ENCODE measurements at places on chromosomes 4 and X. TPM values are rescaled to one million over a fixed set of nuclear protein-coding genes. Genes with fewer than 3 reads are reported as not detected.
A peak's percentile ranks its signal among the peaks of the same experiment; 100 is the strongest.

The SPIN2A gene
- 0.60 TPM for total RNA-seq

The PAGE4 gene
- not detected for total RNA-seq

The RTL3 gene
- total RNA-seq, result not detected

- H3K4me3 ChIP-seq, result no peak overlapping the region
- no peaks in the 10 kb centered on the region for H3K4me1 ChIP-seq
- H3K27ac ChIP-seq, result no peak overlapping the region
- DNase-seq, result no peak
- H3K27me3 ChIP-seq, result no peaks in the 10 kb centered on the region
- H3K36me3 ChIP-seq, result no peaks in the 10 kb centered on the region
Observed at GRCh38 chr4:90621080-90621479, 493.9 kb downstream of the CCSER1 start.

DNA sequence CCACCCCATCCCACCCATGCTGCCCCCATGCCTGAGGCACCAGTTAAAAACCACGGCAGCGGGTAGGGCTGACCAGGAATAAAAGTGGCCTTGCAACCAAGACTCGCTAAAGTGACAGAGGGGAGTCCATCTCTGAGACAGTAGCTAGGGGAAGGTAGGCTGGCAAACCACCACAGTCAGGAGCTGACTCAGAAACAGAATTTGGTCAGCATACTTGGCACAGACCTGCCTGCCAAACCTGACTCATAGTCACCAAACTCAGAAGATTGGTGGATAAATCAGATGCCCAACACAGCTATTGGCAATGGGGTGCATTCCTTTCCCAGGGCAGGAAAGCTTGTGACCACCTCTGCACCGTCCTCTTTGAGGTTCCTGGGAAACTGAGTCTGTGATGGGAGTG, 193.8 kb downstream of the BCOR start:
- H3K4me1 ChIP-seq, result no peaks in the 10 kb centered on the region
- no peak for DNase-seq
- no peak overlapping the region for H3K27ac ChIP-seq
- H3K36me3 ChIP-seq, result no peaks in the 10 kb centered on the region
- H3K27me3 ChIP-seq, result no peaks in the 10 kb centered on the region
- no peak overlapping the region for H3K4me3 ChIP-seq

DNA sequence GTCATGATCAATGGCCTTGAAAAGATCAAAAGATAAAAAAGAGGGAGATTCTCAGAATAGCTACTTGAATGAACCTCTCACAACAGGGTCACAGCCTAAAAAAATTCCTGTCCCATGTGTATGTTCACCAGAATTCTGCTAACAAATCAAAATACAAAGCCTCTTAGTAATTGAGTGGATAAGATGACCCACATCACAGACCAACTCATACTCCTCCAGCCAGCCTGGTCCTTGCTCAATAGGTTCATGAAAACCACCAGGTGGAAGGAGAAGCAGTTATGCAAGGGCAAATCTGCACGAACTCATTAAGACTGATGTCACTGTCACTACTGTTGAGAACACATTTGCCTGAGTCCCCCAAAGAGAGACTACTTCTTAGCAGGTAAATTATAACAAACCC, 21.5 kb downstream of the WDFY3 start:
- no peak overlapping the region for H3K4me3 ChIP-seq
- no peaks in the 10 kb centered on the region for H3K27me3 ChIP-seq
- no peaks in the 10 kb centered on the region for H3K36me3 ChIP-seq

DNA sequence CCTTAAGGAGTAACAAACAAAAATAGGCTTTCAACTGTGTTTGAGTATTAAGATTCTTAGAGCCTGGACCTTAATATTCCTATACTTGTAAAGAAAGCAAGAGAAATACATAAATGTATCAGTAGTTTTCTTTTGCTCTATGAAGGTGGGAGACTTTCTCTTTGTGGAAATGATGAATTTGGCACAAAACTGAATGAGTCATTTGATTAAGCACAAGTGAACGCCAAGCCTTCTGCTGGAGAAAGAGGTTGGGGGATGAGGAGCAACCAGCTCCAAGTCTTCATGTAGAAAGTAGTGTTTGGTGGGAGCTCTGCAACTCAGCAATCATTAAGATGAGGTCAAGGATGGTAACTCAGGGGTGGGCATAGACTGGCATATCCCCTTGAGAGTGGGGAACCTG, 49.6 kb downstream of the MEPE start:
- H3K4me3 ChIP-seq, result no peak overlapping the region
- H3K27me3 ChIP-seq, result no peaks in the 10 kb centered on the region
- DNase-seq, result no peak
- H3K27ac ChIP-seq, result no peak overlapping the region
- no peaks in the 10 kb centered on the region for H3K4me1 ChIP-seq

GRCh38 chr4:40196724-40197281, at the start of gene RHOH:
Gene RHOH, plus strand, starts transcription at chr4:40197031. Its CDS starts 46,356 bp downstream, at chr4:40243387.
- no peaks in the 10 kb centered on the region for H3K27me3 ChIP-seq
- no peak within 1 kb of the TSS for H3K4me3 ChIP-seq
- no peak for DNase-seq
- peaks cover 26% of the 10 kb centered on the region for H3K4me1 ChIP-seq
- no peak within 1 kb of the TSS for H3K27ac ChIP-seq
- H3K36me3 ChIP-seq, result no peaks in the 10 kb centered on the region

- no peaks in the 10 kb centered on the region for H3K27me3 ChIP-seq
- H3K36me3 ChIP-seq, result no peaks in the 10 kb centered on the region
- no peak for DNase-seq
Observed at GRCh38 chrX:38811515-38812243, 10.4 kb downstream of the MID1IP1 start.

DNA sequence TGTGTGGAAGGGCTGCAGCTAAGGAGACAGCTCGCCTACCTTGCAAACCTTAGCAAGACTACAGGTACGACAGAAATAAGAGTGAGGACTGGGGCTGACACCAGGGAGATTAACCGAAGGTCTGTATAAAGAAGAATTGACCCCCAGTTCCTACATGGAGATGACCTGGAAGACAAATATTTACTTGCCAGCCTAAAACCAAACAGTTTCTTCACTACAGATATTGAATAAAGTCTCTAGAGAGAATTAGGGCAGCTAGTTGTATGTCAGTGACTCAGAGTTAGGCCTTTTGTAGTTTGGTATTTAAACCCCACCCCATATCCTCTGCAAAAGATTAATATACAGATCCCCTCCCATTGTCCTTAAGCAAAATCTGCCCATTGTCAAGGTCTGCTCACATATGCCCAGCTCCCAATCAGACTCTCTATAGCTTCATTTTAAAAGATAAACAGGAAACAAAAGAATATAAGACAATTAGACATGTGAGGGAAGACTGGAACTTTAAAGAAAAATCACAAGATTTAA, 28.1 kb upstream of the FRMPD3 start:
- H3K27ac ChIP-seq, result no peak overlapping the region
- H3K4me1 ChIP-seq, result no peaks in the 10 kb centered on the region
- no peak overlapping the region for H3K4me3 ChIP-seq
- DNase-seq, result no peak

- no peaks in the 10 kb centered on the region for H3K27me3 ChIP-seq
- no peak for DNase-seq
Observed at GRCh38 chr4:124940387-124940786, 227.9 kb upstream of the ANKRD50 start.

GRCh38 chrX:131830400-131831184, 192.5 kb upstream of the STK26 start:
- H3K4me1 ChIP-seq, result no peaks in the 10 kb centered on the region
- H3K27ac ChIP-seq, result no peak overlapping the region
- H3K36me3 ChIP-seq, result no peaks in the 10 kb centered on the region
- peak; percentile 83 for DNase-seq

GRCh38 chr4:122827258-122827878, 737 bp downstream of the FGF2 start:
- H3K4me3 ChIP-seq, result peak overlapping the region; percentile 52
- H3K4me1 ChIP-seq, result peaks cover 17% of the 10 kb centered on the region
- no peaks in the 10 kb centered on the region for H3K36me3 ChIP-seq
- peak; percentile 82 for DNase-seq
- peak overlapping the region; percentile 62 for H3K27ac ChIP-seq

GRCh38 chrX:123140904-123141303, 43.2 kb upstream of the GRIA3 start:
- H3K36me3 ChIP-seq, result no peaks in the 10 kb centered on the region
- H3K27me3 ChIP-seq, result no peaks in the 10 kb centered on the region
- DNase-seq, result no peak
- no peaks in the 10 kb centered on the region for H3K4me1 ChIP-seq
- H3K4me3 ChIP-seq, result no peak overlapping the region

DNA sequence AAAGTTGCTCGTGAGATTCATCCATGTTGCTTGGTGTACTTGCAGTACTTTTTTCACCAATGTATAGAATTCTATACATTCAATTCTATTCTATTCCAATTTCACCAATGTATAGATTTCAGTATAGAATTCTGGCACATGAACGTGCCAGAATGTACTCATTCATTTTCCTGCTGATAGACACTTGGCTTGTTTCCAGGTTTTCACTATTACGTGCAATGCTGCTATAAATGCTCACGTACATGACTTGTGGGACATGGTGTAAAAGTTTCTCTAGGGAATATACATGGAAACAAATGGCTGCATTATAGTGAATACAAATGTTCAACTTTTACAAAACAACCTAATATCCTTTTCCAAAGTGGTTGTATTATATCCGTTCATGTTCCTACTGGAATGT, 6.8 kb upstream of the CXorf66 start:
- no peaks in the 10 kb centered on the region for H3K4me1 ChIP-seq
- peaks cover 11% of the 10 kb centered on the region for H3K27me3 ChIP-seq
- H3K4me3 ChIP-seq, result no peak overlapping the region

- no peaks in the 10 kb centered on the region for H3K36me3 ChIP-seq
- no peaks in the 10 kb centered on the region for H3K27me3 ChIP-seq
- no peaks in the 10 kb centered on the region for H3K4me1 ChIP-seq
- H3K27ac ChIP-seq, result no peak overlapping the region
Observed at GRCh38 chrX:102652031-102652688, 877 bp downstream of the GPRASP1 start.

GRCh38 chr4:159778298-159778697, 675.4 kb downstream of the RAPGEF2 start:
- no peaks in the 10 kb centered on the region for H3K36me3 ChIP-seq
- H3K27ac ChIP-seq, result no peak overlapping the region
- H3K27me3 ChIP-seq, result no peaks in the 10 kb centered on the region
- no peak for DNase-seq
- no peak overlapping the region for H3K4me3 ChIP-seq

DNA sequence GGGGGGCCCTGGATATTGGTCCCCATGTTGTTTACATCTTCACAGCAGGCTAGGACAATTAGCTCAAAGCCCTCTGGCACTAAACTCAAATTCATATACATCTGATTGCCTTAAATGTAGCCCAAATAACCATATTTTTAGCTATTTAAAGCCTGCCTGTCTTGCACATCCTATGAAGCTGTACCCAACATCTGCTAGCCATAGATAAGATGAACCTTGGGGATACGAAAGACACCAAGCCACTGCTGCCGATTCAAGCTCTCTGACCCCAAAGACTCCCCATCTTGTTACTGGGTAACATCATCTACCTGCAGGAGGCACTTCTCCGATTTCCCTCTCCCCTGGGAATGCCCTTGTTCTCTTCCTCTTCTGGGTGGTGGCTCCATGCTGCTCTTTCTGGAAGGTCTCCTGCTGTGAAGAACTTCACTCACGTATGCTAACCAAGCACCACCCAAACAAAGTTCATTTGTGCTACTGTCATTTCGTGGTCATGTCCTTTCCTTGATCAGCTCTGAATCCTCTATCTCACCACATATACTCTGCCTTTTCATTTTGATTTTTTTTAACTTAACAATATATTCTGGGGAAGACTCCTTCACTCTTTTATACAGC, 107.7 kb upstream of the ATXN3L start:
- H3K36me3 ChIP-seq, result no peaks in the 10 kb centered on the region
- H3K4me1 ChIP-seq, result no peaks in the 10 kb centered on the region
- no peak overlapping the region for H3K4me3 ChIP-seq
- H3K27me3 ChIP-seq, result no peaks in the 10 kb centered on the region

DNA sequence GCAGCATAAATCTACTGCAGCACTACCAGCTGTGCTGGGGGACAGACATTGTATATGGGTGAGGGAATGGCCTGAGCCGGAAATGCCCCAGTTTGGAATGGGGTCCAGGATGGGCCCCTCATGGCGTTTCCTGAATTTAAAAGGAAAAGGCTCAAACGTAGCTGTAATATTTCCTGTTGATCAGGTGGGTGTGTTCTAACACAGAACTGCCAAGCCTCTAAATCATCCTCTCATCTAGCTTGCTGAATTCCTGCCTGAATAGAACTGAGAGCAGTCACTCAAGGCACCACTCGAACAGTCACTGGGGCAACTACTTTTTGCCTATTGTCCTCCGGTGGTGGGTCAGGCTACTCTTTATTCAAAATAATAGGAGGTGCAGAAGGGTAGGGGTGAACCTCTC, 28.7 kb downstream of the ADH6 start:
- H3K4me3 ChIP-seq, result no peak overlapping the region
- no peaks in the 10 kb centered on the region for H3K36me3 ChIP-seq
- no peak for DNase-seq
- no peak overlapping the region for H3K27ac ChIP-seq
- no peaks in the 10 kb centered on the region for H3K27me3 ChIP-seq

DNA sequence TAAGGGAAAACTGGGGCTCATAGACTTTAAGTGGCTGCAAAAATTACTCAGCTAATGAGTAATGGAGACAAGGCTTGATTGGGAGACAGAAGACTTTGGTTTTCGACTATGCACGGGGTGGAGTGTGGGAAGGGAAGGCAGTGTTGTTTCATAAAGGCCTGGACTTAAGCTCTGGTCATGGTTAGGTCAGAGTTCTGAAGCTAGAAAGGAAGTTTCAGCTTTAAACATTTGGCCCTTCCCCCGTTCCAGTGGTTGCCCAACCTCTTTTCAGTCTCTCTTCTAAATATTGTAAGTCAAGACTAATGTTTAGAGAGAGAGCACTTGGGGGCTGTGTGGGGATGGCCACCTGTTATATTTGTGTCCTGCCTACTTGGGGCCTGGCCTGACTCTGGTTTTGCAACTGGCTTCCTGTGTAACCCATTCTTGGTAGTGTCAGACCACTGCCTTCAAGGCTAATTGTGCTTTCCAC, 21.0 kb downstream of the MSN start:
- H3K27me3 ChIP-seq, result no peaks in the 10 kb centered on the region
- no peak for DNase-seq
- no peaks in the 10 kb centered on the region for H3K36me3 ChIP-seq
- peaks cover 38% of the 10 kb centered on the region for H3K4me1 ChIP-seq

DNA sequence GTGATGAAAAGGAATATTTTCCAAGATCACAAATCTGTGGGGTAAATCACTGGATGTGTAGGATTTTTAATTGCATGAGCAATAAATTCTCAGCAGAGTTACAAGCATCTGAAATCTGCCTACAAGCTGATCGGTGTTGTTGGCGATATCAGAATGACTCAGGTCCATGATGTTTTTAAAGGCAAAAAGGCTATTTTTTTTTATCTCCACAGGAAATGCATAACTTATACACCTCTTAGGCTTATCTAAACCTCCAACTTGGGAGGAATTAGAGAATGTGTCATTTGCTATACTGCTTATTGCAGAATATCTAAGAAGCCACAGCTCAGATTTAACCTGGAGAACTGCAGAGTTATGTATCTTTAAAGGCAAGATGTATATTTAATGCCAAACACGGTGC, 61.6 kb downstream of the KIT start:
- no peaks in the 10 kb centered on the region for H3K27me3 ChIP-seq
- no peak overlapping the region for H3K27ac ChIP-seq
- no peaks in the 10 kb centered on the region for H3K36me3 ChIP-seq
- H3K4me3 ChIP-seq, result no peak overlapping the region
- no peak for DNase-seq

Measured in left lung (tissue), 14 donors.